ENCODE measurements at places on chromosomes 5 and 9.

GRCh38 chr5:115553082-115553481 lies 8.5 kb upstream of the FEM1C start:
- no peaks in the 10 kb centered on the region for H3K36me3 ChIP-seq
- peak overlapping the region; percentile 32 for H3K27ac ChIP-seq
- H3K4me1 ChIP-seq, result peaks cover 6% of the 10 kb centered on the region
- no peak overlapping the region for H3K4me3 ChIP-seq

DNA sequence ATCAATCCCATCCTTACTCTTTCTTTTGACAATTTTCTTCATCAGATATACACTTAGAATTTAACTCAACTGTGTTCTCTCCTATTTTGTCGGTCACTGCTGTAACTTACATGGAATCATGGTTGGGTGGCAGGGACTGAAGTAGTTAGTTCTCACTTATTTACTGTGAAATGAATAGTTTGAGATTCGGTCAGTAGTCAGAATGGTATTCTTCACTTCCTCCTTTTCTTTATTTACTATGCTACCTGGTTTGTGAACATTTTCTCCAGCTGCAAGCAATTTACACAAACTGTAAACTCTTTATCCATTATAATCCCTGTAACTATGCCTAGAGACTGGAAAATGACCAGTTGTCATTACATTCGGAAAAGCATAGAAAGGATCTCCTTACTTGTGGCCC lies 41.5 kb upstream of the GDNF start:
- H3K27ac ChIP-seq, result no peak overlapping the region
- peaks cover 7% of the 10 kb centered on the region for H3K4me1 ChIP-seq
- peaks cover 14% of the 10 kb centered on the region for H3K27me3 ChIP-seq
- no peak for DNase-seq
- no peaks in the 10 kb centered on the region for H3K36me3 ChIP-seq

DNA sequence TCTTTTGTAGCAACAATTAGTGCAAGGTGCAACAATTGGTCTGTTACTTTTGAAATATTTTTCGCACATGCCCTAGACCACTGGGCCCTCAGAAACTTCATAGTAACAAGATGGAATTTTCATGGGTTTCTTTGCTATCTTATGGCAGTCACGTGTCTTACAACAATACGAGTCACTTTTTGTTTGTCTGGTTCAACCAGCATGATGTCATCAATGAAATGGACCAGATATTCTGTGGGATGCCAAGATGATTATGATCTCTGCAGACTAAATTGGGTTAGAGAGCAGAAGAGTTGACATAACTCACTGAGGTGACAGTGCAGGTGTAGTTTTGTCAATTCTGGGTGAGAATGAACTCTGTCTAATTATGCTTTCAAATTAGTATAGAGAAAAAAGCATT lies 239.6 kb upstream of the RIOK2 start:
- H3K4me3 ChIP-seq, result no peak overlapping the region
- H3K27me3 ChIP-seq, result no peaks in the 10 kb centered on the region
- H3K4me1 ChIP-seq, result peaks cover 6% of the 10 kb centered on the region

DNA sequence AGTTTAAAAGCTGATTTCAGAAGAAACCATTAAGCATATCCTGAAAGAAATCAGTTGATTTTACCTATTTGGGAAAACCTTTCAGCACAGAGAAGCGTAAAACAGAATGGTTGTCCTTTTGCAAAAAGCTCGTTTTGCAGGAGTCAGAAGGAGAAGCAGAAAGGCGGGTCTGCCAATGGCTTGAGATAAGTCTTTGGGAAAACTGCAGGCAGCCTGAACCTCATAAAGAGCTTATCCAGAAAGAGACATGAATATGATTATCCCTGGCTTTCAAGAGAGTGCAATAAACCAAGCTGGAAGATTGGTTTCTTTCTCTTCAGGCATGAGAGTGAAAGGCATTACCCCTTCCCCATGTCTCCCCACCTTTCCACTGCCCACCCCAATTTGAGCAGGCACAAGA lies 353.3 kb downstream of the ARHGEF28 start:
- H3K27ac ChIP-seq, result no peak overlapping the region
- no peaks in the 10 kb centered on the region for H3K4me1 ChIP-seq
- H3K27me3 ChIP-seq, result no peaks in the 10 kb centered on the region
- H3K36me3 ChIP-seq, result no peaks in the 10 kb centered on the region

- H3K36me3 ChIP-seq, result peaks cover 5% of the 10 kb centered on the region
- no peaks in the 10 kb centered on the region for H3K4me1 ChIP-seq
- no peak for DNase-seq
- H3K27me3 ChIP-seq, result peaks cover 10% of the 10 kb centered on the region
- no peak overlapping the region for H3K4me3 ChIP-seq
- H3K27ac ChIP-seq, result no peak overlapping the region
These were observed 283.9 kb upstream of the RFX3 start for GRCh38 chr9:3809724-3810123.

- H3K36me3 ChIP-seq, result no peaks in the 10 kb centered on the region
- no peak overlapping the region for H3K4me3 ChIP-seq
- DNase-seq, result no peak
- no peaks in the 10 kb centered on the region for H3K4me1 ChIP-seq
- H3K27me3 ChIP-seq, result no peaks in the 10 kb centered on the region
- H3K27ac ChIP-seq, result no peak overlapping the region
These were observed 36.3 kb downstream of the GDA start for GRCh38 chr9:72185561-72185960.

DNA sequence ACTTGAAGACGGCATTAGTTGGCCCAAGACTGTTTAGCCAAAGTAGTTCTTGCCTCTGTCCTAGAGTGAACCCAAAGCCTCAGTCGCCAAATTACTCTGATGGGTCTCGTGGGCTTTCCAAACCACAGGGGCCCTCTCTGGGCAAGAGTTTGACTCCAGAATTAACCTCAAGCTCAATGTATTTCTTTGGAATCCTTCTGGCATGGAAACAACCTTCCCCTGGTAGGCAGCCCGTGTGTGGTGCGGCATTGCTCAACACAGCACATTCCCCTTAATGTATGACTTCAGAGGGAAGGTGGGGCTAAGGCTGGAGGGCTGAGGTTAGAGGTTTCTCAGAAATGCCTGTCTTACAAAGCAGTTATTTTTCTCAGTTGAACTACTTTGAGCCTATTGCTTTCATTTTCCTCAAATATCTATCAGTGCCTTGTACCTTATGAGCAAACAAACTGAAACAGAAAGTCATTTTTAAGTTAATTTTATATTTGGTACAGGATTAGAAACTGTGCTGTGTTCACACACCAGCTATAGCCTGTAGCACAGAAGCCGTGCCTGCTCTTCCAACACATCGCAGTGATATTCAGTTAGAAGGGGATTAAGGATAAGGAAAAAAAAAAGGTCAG lies 123.9 kb upstream of the HAPLN1 start:
- no peak overlapping the region for H3K4me3 ChIP-seq
- H3K4me1 ChIP-seq, result peaks cover 4% of the 10 kb centered on the region
- H3K36me3 ChIP-seq, result no peaks in the 10 kb centered on the region
- no peaks in the 10 kb centered on the region for H3K27me3 ChIP-seq
- no peak overlapping the region for H3K27ac ChIP-seq
- no peak for DNase-seq

All from type B pancreatic cell (in vitro differentiated cells).